AG08396 (cell line): ENCODE measurements at places on chromosomes 1 and 21.

GRCh38 chr1:210437781-210438180 lies 109.1 kb downstream of the HHAT start:
- no peak for DNase-seq

DNA sequence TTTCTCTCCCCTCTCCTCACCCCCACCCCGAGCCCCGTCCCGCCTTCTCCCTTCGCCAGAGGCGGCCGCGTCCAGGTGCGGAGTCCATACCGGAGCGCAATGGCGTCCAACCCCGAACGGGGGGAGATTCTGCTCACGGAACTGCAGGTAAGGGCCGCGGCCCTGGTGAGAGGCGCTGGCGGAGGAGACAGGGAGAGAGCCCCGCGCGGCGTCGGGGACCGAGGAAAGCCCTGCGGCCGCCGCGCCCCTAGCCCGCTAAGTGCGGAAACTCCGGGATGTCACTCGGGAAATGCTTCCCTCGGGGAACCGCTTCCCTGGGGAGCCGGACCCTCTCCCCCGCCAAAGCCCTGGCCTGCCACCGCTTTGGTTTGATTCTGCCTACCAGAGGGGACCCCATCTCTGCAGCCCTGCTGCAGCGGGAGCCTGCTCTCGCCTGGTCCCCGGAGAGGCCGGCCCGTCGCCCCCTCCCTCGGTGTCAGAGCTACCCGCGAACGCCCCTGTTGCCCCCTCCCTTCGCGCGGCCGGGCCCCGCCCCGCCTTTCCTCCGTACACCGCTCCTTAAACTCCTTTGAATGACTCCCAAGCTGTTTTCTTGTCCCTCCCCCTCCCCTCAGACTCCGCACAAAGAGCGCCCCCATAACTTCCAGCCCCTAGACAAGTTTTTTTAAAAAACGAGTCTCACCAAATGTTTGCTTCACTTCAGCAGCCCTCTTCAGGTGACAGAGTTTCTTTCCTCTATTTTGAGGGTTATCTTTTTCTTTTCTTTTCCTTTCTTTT lies 597 bp downstream of the PKN2 start:
- peak; percentile 45 for DNase-seq

DNA sequence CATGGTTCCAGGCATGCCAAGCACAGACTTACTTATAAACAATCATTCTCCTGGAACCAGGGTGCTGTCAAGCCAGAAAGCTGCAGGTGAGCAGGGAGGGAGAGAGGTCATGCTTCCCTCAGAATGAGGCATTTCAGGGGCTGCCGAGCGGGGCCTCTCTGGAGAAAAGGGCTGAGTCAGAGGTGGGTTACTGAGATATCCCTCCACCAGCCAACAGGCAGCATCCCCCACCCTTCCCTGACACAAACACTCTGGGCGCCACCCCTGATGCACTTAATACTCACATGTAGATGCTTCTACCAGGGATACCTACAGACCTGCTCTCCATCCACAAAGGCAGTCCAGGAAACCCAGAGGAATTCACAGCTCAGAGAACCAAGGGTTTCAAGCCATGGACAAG lies 13.1 kb downstream of the STK40 start:
- DNase-seq = no peak

DNA sequence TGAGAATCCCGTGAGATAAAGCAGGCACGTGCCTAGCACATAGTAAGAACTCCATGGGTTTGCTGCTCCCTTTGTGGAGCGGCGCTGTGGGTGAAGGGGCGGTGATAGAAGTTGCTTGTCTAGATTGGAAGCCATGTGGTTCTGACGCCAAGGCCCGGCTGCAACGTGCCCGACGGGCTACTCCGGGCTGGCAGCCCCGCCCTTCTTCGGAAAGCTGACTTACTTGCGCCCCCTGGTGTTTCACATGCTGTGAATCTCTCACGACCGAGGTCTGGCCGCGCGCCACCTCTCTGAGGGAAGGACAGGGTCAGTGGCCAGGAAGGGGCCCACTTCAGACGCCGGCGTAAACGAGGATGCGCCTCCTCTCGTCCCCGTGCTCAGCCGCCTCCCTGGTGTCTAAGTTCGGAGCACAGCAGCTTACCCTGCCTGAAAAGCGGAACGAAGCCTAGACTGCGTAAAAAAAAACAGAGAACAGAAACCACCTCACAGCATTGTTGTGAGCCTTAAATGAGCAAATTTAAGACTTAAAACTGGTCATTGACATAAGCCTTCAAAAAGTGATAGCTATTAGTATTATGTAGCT lies 42.6 kb upstream of the WNT2B start:
- peak; percentile 88 for DNase-seq

GRCh38 chr1:87437663-87438295 lies 109.1 kb downstream of the LMO4 start:
- DNase-seq = no peak

DNA sequence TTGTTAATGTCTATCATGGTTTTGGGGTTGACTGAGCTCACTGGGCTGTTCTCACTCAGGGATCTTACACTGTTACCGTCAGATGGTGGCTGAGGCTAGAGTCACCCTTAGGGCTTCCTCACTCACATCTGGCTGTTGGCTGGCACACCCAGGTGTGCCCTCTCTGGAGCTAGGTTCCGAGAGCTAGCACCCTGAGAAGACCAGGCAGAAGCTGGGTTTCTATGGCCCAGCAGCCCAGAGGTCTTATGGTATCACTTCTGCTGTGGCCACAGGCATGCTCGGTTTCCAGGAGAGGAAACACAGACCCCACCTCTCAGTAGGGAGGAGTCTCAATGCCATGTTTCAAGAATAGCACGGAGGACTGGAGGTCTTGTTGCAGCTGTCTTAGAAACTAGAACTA lies 20.7 kb upstream of the KIF1B start:
- no peak for DNase-seq

DNA sequence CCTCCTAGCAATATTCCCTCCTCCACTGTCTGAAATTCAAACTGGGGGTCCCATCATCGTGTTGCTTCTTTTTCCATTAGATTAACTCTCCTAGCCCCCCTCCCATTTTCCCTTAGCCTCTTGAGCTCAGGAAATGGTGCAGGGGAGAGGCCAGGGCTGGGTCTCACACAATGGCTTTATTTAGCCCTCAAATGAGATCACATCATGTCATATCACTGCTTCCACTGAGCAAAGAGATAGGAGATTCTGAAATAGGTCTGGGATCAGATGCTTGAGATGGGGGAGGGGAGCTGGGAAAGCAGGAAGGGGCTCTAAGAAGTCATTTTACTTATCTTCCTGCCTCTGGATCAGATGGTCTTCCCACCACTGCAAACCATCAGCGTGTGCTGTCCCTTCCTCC lies 17.8 kb upstream of the ARHGEF2 start:
- DNase-seq = no peak

GRCh38 chr1:89690595-89690994 lies 57.7 kb downstream of the LRRC8C start:
- DNase-seq = no peak

- no peak for DNase-seq
Measured at GRCh38 chr1:64228167-64228957, 24.9 kb downstream of the UBE2U start.

GRCh38 chr1:94326329-94326728 lies 88.9 kb upstream of the ARHGAP29 start:
- no peak for DNase-seq

- peak; percentile 76 for DNase-seq
Measured at GRCh38 chr1:211735208-211736170, 60.1 kb upstream of the NEK2 start.

DNA sequence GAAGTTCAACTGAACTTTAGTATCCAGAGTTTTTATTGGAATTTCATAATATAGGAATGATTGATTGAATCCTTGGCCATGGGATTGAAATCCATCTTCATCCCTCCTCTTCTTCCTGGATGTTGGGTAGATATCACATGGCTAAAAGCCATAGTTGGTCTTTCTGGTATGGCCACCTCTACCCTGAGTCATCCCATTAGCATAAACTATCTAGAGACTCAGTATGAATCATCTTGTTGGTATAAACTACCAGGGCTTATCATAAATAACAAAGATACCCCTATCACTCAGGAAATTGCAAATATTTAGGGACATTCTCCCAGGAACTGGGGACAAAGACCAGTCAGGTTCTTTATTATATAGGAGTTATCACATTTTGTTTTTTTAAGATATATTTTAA lies 21.2 kb upstream of the ZP4 start:
- DNase-seq = no peak

GRCh38 chr1:87399264-87399663 lies 70.6 kb downstream of the LMO4 start:
- no peak for DNase-seq

DNA sequence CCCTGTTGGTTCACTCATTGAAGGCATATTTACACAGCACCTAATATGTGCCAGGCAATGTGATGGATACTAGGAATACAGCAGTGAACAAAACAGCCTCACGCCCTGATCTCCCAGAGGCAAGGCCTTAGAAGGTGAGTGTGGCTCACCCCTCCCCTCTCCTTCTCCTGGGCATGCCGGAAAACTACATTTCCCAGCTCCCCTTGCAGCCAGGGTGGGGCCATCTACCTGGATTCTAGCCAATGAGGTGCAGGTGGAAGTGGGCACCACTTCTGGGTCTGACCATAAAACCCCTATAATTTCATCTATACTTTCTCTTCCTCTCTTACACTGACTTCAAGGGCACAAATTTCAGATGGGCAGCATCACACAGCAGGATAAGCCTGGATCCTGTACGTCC lies 63.8 kb downstream of the FBXO2 start:
- DNase-seq = no peak

GRCh38 chr1:81666586-81666985 lies 134.1 kb upstream of the ADGRL2 start:
- no peak for DNase-seq

- no peak for DNase-seq
Measured at GRCh38 chr21:37130971-37131370, 57.9 kb downstream of the TTC3 start.

DNA sequence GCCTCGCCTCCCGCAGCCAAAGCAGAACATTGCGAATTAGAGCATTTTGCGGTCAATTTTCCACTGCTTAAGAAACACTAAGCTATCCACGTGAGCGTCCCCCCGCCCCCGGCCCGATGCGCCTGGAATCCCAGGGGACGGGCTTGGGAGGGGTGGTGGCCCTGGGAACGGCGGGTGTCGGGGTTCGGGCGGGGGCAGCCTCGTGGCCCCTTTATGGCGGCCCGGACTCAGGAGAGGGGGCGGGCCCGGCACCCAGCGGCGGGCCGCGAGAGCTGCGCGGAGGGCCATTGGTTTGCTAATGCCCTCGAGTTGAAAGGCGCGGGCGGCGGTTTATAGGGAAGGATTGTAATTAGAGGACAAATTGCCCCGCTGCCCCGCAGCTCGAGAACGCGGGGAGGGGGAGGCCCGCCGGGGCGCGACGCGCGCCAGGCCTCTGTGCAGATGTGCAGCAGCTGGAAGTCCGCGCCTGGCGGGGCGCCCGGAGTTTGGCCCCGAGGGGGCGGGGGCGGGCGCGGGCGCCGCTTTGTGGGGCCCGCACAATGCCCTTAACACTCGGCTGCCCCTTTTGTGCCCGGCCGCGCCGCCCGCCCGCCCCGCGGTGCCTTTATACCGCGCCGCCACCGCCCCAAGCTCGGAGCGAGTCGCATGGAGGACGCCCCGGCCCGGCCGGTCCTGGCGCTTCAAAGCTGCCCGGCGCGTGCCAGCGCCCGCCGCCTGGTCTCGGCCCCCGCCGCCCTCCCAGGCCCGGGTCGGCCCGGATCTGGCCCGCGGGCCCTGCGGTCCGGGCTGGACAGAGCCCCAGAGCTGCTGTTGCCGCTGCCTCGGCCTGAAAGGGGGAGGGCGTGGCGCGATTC lies 1.9 kb upstream of the HES3 start:
- DNase-seq = no peak

- DNase-seq = no peak
Measured at GRCh38 chr1:180255536-180256340, 25.7 kb downstream of the LHX4 start.

GRCh38 chr21:41374867-41375533 lies 13.2 kb downstream of the MX2 start:
- DNase-seq = no peak

DNA sequence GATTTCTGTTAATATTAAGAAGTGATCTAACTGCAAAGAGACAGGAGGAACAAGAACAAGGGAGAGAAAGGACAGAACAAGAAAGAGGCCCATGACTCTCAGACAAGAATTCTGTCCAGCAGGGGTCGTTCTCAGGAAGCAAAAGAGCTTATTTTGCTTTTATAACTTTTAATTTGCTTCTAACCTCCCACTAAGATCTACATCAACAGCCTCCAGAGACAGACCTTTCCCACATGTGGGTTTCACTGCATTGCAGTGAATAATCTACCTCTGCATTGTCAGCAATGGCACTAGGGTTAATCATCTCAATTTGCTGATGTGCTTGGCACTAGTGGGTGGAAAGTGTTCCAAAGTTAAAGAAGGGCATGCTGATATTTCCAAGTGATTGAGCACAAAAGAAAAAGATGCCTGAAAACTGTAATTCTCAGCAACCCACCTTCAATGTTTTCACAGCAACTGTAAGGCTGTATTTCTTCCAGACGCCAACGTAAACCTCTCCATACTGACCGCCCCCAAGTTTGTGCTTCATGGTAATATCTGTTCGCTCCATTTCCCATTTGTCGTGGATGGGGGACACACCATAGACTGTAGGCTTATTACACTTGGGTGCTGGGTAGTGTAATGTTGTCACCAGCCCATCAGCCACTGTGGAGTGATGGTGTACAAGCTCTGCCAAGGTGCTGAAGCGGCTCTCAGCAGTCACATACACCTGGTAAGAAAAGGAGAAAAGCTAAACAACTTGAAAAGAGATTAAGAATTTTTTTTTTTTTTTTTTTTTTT lies 39.5 kb downstream of the TOR3A start:
- no peak for DNase-seq

- no peak for DNase-seq
Measured at GRCh38 chr1:25673962-25674806, 57.6 kb downstream of the MAN1C1 start.

GRCh38 chr1:111792249-111792648 lies 36.5 kb downstream of the DDX20 start:
- DNase-seq = no peak

- DNase-seq = no peak
Measured at GRCh38 chr1:214824763-214825162, 221.8 kb downstream of the CENPF start.

GRCh38 chr1:32886004-32886827 lies at the start of gene HPCA:
HPCA (plus strand) TSS chr1:32886491; CDS start chr1:32888899, 2,408 bp downstream.
- peak; percentile 90 for DNase-seq

DNA sequence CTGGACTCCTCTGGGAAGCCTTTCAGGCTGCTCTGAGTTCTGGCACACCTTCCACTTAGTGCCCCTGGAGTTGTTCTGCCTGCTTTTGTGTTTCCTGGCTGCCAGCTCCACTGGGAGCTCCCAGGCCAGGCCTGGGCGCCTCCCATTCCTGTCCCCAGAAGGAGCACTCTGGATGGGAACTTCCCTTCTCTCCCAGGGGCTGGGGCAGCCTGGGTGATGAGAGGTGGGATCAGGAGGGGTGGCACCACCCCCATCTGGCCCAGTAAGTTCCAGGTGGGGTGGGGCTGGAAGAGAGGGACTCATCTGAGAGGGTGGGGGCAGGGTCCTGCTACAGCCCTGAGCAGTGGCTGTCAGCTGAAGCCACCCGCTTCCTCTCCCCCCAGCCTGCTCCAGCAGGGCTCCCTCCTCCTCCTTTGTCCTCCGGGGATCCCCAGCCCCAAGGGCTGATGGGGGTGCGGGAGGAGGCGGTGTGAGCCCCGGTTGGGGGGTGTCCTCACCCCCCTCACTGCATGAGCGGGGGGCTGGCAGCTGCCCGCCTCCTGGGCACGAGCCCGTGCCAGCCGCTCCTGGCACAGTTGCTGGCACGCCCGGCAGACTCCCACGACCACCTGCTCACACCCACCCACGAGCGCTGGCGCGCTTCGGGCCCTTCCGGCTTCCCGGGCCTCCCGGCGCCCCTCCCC lies 4.7 kb downstream of the FOXO6 start:
- no peak for DNase-seq
